ENCODE measurements at places on chromosomes 12 and 14.
A peak's percentile ranks its signal among the peaks of the same experiment; 100 is the strongest.

DNA sequence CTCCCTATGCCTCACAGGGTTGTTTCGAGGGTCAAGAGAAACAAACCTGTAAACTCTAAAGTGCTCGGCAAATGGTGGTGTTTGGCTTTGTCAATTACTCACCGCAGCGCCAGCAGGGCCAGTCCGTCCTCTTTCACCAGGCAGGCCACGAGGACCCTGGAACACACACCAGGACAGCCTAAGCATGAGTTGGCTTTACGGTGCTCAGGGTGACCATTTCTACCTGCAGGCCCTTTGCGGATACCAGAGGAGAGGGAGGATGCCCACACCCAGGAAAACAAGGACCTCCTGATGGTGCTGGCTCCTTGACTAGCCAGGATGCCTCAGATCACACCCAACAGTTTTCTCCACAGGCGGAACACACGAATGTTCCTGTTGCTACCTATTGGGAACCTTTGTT, 11.5 kb downstream of the COL2A1 start:
- DNase-seq = no peak

DNA sequence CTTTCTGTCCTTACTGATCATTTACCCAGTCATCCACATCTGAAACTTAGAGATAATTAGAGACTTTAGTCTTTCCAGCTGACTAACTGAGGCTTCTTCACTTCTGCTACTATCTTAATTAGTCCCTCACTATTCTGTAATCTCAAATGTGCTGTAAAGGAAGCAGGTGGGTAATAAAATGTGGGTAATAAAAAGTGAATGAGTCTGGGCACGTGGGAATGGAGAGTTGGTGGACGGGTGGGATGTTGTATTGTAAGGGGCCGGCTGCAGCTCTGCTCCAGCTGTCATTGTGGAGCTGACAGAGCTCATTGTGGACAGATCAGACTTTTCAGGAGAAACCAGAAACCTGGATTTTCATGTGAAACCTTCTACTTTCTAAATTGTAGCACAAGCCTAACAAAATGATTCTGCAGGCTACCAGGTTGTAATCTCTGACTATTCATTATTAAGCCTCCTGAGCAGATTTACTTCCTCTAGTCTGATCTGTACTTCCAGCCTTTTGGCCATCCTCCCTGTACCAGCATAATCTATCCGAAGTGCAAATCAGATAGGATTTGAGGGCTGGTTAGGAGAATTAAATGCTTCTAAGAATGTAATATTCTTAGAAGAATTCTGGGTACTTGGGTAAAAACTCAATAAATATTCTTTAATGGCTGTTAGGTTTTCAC, 42.0 kb upstream of the BMAL2 start:
- no peak for DNase-seq

GRCh38 chr12:14239935-14240872, 125.3 kb upstream of the ATF7IP start:
- DNase-seq = no peak

- no peak for DNase-seq
Measured at GRCh38 chr12:22340143-22340542, 5.6 kb upstream of the ST8SIA1 start.

GRCh38 chr14:58863661-58864345, 226.0 kb downstream of the DACT1 start:
- DNase-seq = no peak

- DNase-seq = no peak
Measured at GRCh38 chr14:103453791-103454190, 68.6 kb downstream of the MARK3 start.

GRCh38 chr12:69056743-69057515, 124.0 kb upstream of the CPM start:
- no peak for DNase-seq

DNA sequence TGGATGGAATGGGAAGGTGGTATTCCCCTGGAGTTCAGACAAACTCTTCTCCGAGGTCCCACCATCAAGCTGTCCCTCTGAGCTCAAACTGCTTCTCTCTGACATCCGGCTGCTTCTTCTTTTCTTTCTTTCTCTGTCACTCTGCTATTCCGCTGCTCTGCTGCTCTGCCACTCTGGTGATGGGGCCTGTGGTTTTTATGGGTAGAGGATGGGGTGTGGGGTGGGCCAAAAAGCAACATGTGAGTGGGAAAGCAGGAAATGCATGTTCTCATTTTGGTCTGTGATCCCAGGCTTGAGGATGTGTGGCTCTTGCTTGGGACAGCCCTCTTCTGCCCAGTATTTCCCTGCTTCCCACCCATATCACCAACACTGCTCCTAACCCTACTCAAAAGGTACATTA, 30.6 kb downstream of the CLECL1 start:
- DNase-seq = no peak

GRCh38 chr12:103905730-103906349, 24.4 kb upstream of the HSP90B1 start:
- no peak for DNase-seq

DNA sequence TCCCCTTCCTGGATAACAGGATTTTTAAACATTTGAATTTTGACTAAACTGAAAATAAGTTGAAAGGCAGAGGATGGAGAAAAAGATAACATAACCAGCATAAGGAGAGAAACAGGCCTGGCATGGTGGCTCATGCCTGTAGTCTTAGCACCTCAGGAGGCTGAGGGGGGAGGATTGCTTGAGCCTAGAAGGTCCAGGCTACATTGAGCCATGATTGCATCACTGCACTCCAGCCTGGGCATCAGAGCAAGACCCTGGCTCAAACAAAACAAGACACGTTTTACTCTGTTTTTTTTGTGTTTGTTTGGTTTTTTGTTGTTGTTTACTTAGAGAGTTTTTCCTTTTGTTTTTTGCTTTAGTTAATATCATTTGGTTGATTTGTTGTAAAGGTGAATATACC, 8.7 kb downstream of the AKAP6 start:
- no peak for DNase-seq

- no peak for DNase-seq
Measured at GRCh38 chr14:92654239-92654901, 94.1 kb downstream of the LGMN start.

DNA sequence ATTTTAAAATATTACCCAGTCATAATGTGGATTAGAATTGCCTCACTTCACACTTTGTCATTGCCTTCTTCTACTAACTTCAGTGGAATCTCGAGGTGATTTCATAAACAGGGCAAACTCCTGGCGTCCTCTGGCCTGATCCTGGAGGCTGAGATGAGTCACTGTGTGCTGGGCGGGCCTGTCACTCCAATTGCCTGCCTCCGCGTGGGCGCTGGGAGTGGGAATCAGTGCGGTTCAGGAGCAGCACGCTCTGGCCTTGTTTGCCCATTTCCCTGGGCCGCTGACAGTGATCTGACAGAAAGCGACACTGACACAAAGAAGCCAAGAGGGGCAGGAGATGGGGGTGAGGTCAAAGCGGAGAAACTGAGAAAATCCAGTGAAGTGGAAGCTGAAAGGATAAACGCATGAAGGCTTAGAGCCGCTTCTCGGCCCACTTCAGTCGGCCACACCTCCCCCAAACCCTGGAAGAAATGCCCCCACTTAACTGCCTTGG, 29.7 kb downstream of the LGR5 start:
- DNase-seq = no peak

GRCh38 chr14:99850709-99851108, 57.5 kb downstream of the EML1 start:
- no peak for DNase-seq

DNA sequence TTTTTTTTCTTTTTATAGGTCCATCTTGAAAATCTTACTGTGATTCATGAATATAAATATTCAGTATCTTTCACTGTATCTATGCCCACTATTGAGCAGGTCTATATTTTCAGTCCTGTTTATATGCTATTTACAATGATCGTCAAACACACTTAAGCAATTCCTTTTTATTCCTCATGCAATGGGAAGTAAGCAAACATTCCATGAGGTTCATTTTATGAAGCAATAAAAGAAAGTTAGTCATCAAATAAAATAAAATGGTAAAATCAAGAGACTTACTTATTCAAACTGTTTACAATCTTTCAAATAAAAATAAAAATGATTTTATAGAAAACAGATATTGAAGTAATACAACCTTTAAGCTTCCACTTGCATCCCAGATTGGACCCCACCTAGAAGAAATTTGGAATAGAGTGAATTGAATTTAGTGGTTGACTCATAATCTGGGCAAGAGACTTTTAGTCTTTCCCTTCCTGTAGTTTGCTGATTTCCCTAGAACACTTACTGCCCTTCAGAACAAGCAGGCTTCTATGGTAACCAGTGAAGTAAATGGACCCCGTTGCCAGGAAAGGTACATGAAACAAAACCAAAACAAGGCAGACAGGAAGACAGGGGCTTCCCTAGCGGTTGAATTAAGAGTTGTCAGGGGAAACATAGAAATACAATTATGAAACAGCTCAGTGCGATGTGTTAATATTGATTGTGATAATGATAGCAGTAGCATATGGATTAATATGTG, 241.0 kb upstream of the ATP2B1 start:
- DNase-seq = peak; percentile 48

DNA sequence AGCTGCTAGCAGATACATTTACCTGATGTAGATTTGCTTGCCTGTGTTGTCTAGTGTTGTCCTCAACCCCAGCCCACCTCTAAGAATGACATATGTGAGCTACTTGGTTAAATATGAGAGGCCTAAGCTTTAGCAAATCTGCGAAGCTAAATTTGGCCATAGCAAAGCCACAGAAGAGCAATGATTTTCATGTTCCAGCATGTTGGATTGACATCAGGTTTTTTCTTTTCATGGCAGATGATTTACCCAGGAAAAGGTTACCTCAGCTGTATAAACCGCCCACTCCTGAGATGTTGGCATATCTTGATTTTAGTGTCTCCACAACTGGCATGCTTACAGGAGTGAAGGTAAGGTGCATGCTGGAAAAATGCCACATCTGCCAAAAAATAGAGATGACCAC, 36.4 kb upstream of the ATF1 start:
- no peak for DNase-seq

GRCh38 chr12:57456145-57456700, 1.1 kb downstream of the INHBE start:
- no peak for DNase-seq

- no peak for DNase-seq
Measured at GRCh38 chr12:53862831-53863230, 75.8 kb upstream of the HOXC13 start.

DNA sequence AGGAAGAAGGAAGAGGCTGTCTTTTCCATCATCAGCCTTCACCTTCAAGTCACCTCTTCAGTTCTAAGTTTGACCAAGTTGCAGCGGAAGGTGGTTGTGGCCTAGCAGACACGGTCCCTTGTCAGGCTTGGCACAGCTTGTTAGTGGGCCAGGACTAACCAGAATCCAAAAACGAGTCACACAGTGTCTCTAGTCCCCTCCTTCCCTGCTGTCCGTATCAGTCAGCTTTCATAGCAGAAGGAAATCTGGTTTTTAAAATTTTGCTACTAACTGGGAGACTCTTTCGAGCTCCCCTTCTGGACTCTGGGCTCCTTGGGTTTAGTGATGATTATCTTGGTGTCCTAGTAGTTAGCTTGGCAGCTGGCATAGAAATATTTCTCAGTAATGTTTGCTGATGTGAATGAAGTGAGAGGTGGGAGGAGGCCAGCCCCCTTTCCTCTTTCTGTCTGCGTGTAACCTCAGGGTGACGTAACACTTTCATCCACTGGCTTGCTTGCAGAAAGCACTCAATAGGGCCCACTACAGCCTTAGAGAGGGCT, 3.8 kb downstream of the ETV6 start:
- DNase-seq = no peak

DNA sequence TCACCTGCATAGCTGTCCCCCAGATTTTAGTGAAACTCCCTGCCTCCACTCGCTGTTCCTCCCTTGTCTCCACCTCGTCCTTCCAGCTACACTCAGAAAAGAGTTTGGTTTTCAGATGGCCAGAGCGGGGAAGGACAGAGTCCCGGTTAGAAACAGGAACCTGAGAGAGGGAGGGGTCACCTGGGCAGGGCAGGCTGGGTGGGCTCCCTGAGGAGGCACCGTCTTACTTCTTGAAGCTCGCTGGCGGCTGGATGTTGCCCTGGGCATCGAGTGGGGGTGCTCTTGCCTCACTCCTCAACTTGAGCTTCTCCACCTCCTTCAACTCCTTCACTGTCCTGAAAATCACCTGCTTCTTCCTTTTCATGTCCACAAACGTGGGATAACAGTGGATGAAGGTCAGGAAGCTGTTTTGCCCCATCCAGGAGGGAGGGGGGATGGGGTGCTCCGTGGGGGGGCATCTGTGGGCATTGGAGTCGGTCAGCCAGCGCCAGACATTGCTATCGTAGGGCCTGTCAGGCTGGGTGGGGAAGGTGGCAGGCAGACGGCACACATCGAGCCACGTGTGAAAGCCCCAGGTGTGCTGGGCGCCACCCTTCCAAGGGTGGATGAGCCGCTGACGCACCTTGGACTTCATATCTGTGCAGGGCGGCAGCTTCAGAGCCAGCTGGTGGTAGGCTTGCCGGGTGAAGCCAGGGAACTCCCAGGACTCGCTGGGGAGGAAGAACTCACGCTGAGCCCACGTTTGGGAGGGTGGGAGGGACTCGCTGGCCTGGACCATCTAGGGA, 2.0 kb downstream of the TEX52 start:
- DNase-seq = no peak

DNA sequence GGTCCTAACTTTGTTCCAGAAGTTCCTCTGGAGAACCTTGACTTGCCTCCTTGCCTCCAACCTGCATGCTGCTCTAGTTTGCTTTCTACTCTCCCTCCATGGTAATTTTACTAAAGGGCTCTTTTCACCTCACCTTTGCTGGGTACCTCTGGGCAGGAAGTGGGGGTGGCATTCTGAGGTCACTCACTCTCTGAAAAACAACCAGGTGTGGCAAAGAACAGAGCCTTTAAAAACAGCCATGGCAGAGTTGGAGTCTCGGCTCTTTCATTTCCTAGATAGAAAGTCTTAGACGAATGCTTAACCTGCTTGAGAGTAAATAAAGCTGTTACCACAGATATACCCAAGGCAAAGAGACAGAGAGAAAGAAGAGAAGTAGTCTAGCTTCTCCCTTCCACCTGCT, 827.9 kb downstream of the BCL11B start:
- no peak for DNase-seq

DNA sequence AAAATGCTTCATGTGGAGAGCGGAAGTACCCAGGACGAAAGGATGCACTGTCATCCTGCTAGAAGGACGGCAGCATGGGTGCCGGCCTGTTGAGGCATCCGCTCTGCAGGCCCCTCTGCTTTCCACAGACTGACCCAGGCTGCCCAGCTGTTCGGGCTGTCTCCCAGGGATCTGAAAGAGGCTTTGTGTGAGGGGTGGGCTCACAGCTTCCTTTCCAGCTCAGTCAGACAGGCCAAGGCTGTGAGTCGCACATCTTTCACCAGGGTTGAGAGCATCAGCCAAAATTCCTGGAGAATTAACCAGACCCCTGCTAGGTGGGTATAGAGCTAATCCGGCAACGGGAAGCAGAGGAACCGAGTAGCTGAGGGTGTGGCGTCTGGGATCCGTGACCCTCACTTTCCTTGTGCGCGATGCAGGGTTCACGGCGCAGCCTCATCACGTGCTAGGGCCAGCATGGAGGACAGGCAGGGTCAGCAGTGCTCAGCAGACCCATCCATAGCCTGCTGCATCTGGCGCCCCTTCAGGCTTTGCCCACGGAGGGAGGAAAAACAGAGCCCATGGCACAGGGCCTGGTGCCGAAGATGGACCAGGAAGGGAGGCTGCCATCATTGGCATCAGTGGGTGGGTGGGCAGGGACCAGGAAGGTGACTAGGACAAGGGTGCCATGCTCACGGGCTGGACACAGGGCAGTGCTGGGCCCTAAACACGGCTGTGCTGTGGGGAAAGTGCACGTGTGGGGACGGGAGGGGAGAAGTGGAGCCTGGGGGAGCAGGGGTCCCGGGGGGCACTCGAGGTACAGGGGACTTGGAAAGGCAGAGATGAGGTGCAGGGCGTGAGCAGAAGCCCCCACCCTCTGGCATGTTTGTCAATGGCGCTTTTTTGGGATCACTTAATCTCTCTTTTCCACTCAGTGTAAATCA, 9.2 kb upstream of the SIVA1 start:
- DNase-seq = no peak

GRCh38 chr14:105019861-105020814, 745 bp downstream of the CDCA4 start:
- DNase-seq = peak; percentile 57

All from femur (tissue), 1 donor.